ENCODE measurements at places on chromosomes 12 and 14.

DNA sequence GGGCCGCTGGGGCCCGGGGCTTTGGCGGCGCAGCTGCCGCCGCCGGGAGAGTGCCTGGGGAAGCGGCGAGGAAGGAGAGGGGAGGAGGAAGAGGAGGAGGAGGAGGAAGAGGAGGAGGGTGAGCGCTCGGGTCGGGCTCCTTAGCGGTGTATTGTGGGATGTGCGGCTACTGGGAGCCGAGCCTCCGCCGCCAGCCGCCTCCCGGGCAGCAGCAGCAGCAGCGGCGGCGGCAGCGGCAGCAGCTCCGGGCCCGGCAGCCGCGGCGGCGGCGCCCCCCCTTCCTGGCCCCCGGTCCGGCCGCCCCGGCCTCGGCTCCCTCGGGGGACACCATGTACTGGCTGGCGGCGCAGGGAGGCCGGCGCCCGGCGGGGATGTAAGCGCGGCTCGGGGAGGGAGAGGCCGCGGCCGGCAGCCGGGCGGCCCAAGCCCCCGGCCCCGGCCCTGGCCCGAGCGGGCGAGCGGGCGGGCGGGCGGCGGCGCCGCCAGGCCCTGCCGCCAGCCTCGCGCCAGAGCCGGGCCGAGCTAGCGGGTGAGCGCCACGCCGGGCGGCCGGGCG is at the start of gene SETD1B:
Gene SETD1B, plus strand, starts transcription at position 149 of the 556 bp plus-strand sequence. CDS start 729 bp downstream, outside the sequence.
- DNase-seq: no peak

- no peak for DNase-seq
Measured at GRCh38 chr14:99717682-99718013, 33.5 kb downstream of the CYP46A1 start.

DNA sequence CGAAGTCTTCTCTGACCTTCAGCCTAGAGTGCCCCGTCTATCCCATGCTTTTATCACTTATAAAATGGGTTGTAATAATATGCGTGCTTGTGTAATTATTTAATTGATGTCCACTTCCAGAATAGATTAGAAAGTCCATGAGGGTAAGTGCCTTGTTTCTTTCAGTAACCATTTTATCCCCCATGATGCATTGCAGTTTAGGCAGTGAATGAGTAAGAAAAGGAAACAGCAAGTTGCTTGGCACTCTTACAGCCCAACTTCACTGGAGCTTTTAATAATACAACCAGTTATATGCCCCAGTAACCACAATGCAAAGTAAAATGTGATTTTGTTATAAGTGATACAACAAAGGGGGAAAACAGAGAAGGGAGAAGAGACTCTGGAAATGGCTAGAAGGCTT is 287.3 kb downstream of the MED13L start:
- DNase-seq: no peak

DNA sequence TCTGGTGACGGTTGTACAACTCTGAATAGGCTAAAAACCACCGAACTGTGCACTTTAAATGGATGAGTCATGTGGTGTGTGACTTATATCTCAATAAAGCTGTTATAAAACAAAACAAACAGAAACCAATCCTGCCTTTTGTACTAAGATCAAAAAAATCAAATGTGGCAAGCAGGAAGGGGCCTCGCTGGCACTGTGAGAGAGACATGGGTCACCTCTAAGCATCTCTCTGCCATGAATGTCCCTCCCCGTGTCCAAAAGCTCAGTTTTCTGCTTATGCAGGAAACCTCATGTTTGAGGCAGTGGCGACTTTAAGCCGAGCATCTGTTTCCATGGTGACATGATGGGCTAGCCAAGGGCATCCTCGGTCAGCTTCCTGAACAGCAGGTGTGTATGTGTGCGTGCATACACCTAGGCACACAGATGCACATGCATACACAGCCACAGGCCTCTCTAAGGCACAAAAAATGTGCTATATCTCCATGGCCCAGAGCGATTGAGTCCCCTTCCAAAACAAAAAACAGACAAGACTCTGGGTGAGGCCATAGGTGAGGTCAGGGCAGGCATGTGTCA is 44.4 kb downstream of the ARL6IP4 start:
- DNase-seq: no peak

- DNase-seq: no peak
Measured at GRCh38 chr12:9606736-9607372, 862 bp downstream of the KLRB1 start.

GRCh38 chr12:46946137-46946536 is 120.3 kb upstream of the SLC38A4 start:
- DNase-seq: no peak

DNA sequence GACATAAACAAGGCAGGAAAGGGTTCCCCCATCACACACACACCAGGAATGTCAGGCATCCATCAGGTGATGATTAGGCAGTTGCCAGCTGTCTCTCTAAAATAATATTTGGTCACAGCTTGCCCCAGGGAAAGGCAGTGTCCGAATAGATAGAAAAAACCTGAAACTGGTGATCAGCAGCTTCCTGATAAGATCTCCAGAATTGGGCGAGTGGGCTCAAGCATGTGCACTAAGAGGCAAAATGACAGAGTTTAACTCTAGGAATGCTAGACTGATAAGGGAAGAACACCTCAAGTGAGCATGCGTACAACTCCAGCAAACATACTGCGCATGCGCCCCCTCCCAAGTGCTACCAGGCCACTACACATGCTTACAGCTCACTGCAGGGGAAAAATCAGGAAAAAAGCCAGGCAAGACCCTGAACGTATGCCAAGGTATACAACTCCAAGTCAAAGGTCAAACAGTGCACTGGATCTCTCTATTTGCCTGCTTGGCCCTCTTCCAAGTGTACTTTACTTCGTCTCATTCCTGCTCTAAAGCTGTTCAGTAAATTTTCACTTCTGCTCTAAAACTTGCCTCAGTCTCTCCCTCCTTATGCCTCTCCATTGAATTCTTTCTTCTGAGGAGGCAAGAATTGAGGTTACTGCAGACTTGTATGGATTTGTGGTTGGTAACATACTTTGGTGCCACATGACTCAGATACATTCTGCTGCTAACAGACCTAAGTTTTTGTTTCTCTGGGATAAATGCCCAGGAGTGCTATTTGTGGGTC is 73.5 kb upstream of the VASH1 start:
- DNase-seq: no peak

DNA sequence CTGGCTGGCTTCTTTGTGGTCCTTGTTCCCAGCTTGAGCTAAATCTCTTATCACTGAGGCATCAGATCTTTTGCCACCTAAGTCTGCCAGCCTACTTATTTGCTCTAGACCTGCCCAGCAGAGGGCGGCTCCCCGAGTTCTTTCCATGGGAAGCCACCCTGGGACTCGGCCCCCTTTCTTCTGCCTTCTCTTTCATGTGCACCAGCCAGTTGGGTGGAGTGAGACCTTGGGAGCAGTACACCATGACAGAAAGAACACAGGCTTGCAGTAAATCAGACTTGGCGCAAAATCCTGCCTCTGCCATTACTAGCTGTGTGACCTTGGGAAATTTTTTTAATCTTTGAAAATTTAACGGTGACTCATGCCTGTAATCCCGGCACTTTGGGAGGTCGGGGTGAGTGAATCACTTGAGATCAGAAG is 7.4 kb downstream of the SMAGP start:
- DNase-seq: no peak

- DNase-seq: no peak
Measured at GRCh38 chr12:62776575-62776974, 158.4 kb downstream of the PPM1H start.

DNA sequence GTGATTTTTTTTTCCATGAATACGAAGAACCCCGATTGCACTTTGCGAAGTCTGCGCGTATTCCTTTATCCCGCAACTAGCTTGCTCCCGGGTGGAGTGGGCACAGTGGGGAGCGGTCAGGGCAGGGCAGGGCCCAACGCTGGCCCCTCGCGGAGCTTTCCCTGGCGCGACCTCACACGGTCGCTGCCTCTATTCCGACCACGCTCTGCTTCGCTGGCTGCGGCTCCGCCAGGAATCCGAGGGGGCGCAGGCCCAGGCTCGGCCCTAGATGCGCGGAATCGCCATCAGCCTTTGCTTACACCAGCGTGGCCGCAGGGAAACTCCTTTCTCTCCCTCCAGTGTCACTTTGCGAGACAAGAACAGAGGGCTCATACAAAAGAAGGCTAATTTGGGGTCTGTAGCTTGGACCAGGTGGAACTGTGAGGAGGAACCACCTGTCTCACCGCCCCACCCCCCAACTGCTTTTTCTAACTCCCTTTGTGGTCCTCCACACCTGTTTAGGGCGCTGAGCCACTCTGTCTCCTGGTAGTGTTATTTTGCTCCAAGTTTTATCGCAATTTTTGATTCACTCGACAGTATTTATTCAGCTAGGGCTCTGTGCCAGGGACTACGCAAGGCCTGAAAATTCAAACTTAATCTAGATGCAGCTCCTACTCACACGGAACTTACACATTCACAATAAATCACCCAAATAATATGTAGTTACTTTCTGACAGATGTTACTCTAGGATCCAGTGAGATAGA is 3.1 kb upstream of the NKX2-1 start:
- DNase-seq: no peak

DNA sequence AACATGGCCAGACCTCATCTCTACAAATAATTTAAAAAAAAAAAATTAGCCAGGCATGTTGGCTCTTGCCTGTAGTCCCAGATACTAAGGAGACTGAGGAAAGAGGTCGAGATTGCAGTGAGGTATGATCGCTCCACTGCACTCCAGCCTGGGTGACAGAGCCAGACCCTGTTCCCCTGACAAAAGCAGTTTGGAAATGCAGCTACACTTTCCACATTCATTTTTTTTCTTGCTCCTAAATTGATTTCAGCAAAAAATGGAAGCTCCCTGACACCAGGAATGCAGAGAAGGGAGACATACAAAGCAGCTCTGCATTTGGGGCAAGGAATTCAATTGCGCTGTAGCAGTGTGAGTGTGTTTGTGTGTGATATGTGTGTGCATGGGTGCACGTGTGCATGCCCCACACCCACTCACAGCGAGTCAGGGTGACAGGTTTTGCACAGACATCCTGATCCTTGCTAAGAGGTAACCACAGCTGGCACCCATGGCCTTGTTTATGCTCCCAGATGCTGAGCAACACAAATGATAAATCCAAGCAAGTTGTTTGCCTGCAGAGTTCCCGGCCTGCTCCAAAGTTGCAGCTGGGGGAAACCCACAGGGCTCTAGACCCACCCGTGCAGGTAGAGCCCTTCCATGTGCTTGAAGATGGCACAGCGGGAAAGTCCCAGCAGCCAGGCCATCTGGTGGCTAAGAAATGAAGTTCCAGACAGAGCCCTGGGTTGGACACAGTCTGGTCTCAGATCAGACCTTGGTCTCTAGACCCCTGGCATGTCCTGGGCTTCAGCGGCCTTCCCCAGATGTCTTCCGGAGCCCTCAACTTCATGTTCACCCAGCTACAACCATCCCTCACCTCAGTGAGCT is 25.9 kb upstream of the BDKRB2 start:
- DNase-seq: peak; percentile 42

DNA sequence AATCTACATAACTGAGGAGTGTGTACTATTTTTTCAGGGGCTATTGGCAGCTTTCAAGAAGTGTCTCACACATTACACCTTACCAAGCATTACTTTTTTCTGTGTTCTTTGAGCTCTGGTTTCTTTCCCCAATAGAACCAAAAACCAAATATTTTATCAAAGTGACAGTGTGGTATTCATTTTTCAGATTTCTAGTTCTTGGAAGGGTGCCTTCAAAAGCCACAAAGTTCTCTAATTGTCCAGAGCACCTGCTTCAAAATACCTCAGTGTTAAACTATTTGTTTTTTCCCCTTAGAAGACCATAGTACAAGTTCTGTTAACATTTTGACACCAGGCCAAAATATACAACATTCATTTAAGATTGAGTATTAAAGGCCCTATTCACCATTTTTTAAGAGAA is 515.7 kb downstream of the ETNK1 start:
- DNase-seq: no peak

DNA sequence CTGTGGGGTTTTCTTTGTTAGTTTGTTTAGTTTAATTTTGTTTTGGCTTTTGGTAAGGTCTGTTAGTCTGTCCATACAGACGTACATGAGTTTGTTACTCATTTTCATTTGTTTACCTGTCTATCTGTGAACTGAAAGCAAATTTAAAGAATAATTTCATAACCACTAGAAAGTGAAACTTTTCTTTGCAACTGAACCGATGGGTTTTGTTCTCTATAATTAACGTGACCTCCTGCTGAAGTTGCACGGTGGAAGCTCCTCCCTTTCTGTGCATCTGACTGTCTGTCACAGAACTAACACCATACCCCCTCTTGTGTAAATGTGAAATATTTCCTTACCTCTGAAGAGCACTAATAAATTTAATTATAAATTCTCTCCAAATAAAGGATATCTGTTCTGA is 595.5 kb downstream of the GALC start:
- DNase-seq: no peak

GRCh38 chr12:131095826-131096680 is 142.3 kb downstream of the ADGRD1 start:
- peak; percentile 69 for DNase-seq

- no peak for DNase-seq
Measured at GRCh38 chr12:93848523-93849101, 171.4 kb downstream of the CRADD start.

- DNase-seq: no peak
Measured at GRCh38 chr14:32512813-32513212, 183.7 kb downstream of the AKAP6 start.

DNA sequence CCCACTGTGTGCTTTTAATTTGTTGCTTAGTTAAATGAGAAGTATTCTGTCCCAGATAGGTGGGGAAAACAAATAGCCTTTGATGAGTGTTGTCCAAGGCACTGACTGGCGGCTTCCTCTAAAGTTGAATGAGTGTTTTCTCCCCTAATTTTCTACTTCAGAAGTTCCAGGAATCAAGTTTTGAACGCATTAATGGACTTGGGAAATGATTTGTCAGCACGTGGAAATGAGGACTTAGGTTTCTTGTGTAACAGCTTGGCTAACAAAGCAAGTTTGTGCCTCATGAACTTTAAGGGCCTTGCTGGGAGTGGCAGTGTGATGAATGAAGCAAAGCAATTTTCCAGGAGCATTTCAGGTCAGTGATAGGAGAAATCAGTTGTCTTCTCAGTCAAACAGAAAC is 56.9 kb downstream of the LIN52 start:
- no peak for DNase-seq

- DNase-seq: no peak
Measured at GRCh38 chr12:55843431-55843830, 695 bp upstream of the MMP19 start.

DNA sequence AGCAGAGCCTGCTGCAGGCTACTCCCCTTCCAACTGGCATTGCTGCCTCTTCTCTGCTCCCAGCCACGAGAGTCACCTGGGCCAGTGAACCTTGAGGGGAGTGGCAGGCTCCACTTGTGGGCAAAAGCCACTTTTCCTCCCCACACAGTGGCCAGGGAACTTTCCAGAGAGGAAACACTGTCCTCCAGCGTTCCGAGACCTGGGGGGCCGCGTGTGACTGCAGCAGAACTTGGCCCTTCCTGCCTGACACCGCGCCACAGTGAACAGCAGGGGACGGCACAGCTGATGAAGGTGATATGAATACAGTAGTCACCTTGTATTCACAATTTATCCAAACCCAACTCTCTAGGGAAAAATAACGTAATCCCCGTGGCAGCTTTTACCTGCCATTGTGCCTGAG is 114.9 kb downstream of the PIWIL1 start:
- DNase-seq: no peak

DNA sequence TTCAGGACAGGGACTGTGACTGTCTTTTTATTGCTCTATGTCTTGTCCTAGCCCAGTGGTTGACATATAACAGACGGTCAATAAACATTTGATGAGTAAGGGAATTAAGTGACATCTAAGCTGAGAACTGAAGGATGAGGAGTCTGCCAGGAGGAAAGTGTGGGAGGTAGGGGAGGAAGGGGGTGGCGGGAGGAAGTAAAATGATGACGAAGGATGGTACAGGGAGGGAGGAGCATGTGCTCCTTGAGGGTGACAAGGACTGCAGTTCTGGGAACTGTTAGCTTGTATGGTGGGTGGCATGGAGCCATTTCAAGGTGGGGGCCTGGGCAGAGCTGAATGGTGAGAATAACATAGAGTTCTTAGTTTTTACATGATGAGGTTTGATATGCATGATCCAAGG is 64.4 kb downstream of the RGS6 start:
- DNase-seq: no peak
